ENCODE measurements at places on chromosomes 16 and 17.

GRCh38 chr17:80780381-80781198 lies 211.1 kb upstream of the CHMP6 start:
- DNase-seq, result peak; percentile 14

- DNase-seq, result no peak
Observed at GRCh38 chr16:19242987-19243575, 42.5 kb upstream of the CLEC19A start.

- no peak for DNase-seq
Observed at GRCh38 chr17:67606896-67607604, 110.7 kb upstream of the NOL11 start.

- DNase-seq, result peak; percentile 64
Observed at GRCh38 chr16:79602628-79603014, 2.1 kb upstream of the MAF start.

DNA sequence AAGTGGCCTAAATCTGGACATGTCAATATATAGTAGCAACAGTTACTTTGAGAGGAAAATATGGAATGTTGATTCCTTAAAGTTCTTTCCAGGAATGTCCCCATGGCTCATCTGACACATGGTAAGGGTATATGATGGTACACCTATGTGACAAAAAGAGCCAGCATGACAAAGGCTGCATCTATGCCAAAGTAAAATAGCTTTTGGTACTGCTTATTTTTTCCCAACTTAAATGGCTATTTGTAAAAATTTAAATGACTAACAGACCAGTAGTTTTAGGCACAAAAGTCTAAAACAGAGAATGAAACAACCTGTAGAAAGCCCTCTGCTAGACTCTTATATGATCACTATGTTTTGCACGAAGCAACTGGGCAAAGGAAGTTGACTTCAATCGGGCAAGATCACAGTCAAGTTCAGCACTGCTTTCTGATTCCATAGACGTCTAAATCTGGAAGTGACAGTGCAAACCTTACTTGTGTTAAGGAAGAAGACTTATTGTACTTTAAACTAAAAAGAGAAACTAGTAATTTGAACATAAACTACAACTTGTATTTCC lies 135.1 kb downstream of the SKAP1 start:
- no peak for DNase-seq
